Activated CD4-positive, CD25-positive, alpha-beta regulatory T cell treated with anti-CD3 and anti-CD28 coated beads, Interleukin-2, amount 50 U/mL, for 72 hours (primary cell): ENCODE measurements at places on chromosomes 16 and 17.

DNA sequence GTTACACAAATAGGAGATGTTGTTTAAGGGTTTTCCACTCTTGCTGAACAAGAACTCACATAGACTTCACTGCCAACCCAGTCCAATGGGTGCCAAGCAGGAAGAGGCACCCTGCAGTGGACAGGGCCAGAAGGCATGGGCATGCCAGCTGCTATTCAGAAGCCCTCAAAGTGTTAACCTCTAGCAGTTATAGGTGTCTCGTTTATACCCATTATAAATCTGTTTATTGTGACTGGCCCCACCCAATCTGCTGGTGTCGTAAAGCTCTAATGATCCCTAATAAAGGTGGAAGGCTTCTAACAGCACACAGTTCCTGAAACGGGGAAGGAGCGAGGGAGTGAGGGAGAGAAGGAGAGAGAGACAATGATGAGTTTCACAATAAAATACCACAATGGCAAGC, 23.9 kb downstream of the HNF1B start:
- no peak for DNase-seq

DNA sequence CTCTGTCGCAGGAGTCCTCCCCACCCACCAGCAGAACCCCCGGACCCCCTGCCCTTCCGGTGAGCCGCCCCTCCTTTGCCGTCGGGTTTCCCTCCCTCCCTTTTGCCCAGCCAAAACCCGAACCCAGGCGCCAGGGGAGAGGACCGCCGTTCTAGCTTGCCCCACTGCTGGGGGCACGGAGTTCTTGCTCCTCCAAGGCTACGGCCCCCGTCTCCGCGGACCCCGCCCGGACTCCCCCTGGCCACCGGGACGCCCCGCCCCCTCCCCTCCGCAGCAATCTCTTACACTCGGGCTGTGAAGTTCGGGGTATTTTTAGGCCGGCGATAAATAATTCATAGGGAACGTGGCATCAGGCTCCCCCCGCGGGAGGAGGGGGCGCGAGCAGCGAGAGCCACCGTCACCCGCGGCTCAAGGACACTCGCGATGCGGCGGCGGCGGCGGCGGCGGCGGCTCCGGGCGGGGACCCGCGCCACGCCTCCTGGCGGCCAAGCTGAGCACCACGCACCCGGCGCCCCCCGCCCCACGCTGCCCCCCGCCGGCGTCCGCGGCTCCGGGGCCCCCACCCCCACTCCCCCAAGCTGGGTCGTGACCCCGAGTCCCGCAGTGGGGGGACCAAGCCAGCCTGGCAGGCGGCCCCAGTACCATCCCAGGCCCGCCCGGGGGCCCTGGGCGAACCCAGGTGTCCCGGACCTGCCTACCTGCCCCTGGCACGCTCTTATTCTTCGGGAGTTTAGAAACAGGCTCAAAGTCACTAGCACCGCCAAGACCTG, at the start of gene GRIN2C:
GRIN2C (minus strand) TSS at position 427 of the 770 bp plus-strand sequence. CDS start 4,793 bp downstream, outside the sequence.
- DNase-seq: no peak

- DNase-seq: no peak
Observed at GRCh38 chr16:59116744-59117143, 382.6 kb upstream of the GOT2 start.

DNA sequence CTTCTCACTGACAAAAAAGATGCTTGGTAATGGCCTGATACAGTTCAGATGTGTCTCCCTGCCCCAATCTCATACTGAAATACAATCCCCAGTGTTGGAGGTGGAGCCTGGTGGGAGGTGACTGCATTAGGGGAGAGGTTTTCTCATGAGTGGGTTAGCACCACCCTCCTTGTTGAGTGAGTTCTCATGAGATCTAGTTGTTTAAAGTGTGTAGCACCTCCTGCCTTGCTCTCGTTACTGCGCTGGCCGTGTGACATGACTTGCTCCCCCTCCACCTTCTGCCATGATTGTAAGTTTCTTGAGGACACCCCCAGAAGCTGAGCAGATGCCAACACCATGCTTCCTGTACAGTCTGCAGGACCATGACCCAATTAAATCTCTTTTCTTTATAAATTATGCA, 5.0 kb downstream of the TSR1 start:
- DNase-seq: no peak

- no peak for DNase-seq
Observed at GRCh38 chr16:58636466-58636865, 6.8 kb upstream of the CNOT1 start.
